Memory B cell (primary cell): ENCODE measurements at places on chromosomes 6 and 20.
A peak's percentile ranks its signal among the peaks of the same experiment; 100 is the strongest.

DNA sequence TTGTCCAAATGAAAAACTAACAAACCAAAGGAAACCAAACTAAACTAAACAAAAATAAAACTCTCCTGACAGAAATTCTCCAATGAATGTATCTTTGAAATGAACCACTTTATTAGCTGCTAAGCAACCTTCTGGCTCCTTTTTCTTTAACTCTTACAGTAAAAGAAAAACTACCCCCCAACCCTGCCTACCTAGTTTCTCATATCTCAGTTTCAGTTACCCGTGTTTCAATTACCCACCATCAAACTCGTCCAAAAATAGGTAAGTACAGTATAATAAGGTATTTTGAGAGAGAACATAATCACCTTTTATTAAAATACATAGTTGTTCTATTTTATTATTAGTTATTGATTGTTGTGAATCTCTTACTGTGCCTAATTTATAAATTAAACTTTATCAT, 177.4 kb upstream of the THEMIS start:
- no peak for DNase-seq

GRCh38 chr6:131043902-131044447, 19.1 kb downstream of the EPB41L2 start:
- DNase-seq, result no peak

DNA sequence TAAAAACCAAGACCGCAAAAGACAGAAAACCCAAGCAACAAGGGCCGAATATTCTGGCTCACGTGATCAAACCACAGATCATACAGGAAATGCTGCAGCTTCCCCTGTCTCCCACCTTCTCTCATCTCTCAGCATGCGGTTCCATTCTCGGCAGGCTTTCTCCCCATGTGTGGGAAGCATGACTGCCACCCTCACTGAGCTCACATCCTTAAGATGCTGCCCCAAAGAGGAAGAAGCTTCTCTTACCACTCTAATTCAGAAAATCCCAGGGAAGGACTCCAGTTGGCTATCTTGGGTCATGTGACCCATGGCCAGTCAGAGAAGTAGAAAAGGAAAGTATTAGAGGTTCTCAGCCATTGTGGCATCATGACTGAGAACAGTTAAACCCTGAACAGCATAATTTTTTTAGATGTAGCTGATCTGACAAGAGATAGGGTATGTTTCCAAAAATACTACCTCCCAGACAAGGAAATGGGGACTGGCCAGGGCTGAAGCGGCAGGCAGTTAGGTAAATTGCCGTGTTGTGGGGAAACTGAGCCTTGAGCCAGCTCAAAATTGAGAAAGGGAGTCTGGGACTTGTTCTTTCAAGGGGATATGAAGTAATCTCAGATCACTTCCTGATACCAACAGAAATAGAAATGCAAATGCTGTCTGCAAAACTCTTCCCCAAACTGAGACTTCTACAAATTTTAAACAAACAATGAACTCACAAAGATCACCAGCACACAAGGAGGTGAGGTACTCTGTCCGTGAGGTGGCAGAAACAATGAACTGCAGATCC, 37.1 kb upstream of the GRM4 start:
- peak; percentile 45 for DNase-seq

GRCh38 chr6:44672841-44673240, 285.3 kb downstream of the CDC5L start:
- DNase-seq, result no peak

GRCh38 chr6:87916446-87916845, 131.2 kb upstream of the SPACA1 start:
- no peak for DNase-seq

- no peak for DNase-seq
Observed at GRCh38 chr20:58497724-58498469, 17.3 kb downstream of the APCDD1L start.

GRCh38 chr6:1757131-1757530, 147.4 kb downstream of the FOXC1 start:
- no peak for DNase-seq

GRCh38 chr6:27133281-27134227, 113.9 kb upstream of the PRSS16 start:
- peak; percentile 64 for DNase-seq

GRCh38 chr20:7879883-7880282, 60.4 kb downstream of the HAO1 start:
- DNase-seq, result no peak

DNA sequence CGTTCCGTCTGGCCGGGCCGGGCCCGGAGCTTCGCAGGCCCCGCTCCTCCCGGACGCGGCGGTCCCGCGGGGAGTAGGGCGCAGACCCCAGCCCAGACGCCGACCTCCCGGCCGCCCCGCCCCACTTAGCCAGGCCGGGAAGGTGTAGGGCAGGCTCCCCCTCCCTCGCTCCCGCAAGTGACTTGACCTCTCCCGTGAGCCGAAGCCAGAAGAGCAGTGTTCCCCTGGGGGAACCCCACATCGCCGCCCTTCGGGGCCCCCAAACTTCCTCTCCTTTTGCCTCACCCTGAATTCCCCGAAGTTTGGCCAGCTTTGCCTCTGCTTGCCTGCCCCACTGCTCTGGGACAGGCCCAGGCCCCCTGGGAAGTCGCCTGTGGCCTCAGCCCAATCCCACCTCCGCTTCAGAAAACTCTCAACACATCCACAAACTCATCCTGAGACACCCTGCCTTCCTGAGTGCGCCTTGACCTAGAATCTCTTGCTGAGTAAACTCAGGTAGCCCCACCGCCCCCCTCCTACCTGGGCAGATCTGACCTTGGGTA, 524 bp upstream of the NOL4L start:
- DNase-seq, result no peak
